ENCODE measurements at places on chromosomes 6 and 20.
A peak's percentile ranks its signal among the peaks of the same experiment; 100 is the strongest.

- no peak for DNase-seq
Observed at GRCh38 chr6:43800746-43801494, 30.9 kb downstream of the VEGFA start.

DNA sequence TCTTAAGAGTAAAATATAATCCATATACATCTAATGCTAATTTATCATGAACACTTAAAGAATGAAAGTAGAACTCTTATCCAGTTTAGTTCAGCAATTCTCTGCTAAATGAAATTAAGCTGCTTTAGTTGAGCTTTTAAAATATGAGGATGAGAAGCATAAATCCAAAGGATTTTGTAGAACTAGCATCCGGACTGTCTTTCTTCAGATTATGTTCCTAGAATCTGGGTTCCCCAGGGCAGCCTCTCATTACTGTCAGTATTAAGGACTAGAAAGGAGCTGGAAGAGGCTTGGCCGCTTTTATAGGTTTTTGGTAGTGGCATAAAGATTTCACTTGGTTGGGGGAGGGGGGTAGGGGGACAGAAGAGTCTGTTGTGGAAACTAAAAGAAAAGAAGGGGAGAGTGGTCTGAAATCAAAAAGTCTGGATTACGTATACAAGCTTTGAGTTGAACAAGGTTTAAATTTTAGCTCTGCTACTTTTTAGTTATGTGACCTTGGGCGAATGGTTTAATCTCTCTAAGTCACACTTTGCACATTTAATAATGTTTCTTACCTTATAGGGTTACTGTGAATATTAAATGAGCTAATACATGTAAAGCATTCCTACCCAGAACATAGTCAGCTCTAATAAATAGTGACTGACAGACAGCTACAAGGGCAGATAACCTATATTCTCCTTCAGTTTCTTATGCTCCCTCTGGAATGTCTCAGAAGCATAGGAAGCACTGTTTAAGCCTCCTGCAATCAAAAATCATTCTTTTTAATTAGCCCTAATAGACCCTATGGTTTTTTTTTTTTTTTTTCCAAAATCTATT lies 3.7 kb downstream of the SGK1 start:
- DNase-seq: no peak

- peak; percentile 9 for DNase-seq
Observed at GRCh38 chr6:85537055-85537494, 56.6 kb downstream of the SNX14 start.

DNA sequence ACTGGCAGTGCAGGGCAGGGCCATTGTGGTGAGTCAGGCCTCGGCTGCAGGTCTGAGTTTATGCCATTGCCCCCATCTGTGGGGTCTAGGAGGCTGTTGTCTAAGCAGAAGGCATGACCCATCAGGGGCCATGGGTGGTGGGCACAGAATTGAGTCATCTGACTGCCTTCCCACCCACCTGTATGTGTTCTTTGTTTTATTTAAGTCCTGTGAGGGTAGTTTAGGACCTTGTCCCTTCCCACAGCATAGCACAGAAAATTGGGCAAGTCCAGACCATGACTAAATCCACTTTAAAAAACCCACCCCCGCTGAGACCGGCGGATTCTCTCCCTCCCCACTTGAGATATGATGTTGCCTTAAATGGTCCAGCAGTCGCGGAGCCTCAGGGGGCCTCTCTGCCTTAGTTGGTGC lies 40.3 kb downstream of the ERMARD start:
- DNase-seq: no peak

GRCh38 chr6:134436950-134437349 lies 119.0 kb upstream of the SGK1 start:
- DNase-seq: peak; percentile 21

DNA sequence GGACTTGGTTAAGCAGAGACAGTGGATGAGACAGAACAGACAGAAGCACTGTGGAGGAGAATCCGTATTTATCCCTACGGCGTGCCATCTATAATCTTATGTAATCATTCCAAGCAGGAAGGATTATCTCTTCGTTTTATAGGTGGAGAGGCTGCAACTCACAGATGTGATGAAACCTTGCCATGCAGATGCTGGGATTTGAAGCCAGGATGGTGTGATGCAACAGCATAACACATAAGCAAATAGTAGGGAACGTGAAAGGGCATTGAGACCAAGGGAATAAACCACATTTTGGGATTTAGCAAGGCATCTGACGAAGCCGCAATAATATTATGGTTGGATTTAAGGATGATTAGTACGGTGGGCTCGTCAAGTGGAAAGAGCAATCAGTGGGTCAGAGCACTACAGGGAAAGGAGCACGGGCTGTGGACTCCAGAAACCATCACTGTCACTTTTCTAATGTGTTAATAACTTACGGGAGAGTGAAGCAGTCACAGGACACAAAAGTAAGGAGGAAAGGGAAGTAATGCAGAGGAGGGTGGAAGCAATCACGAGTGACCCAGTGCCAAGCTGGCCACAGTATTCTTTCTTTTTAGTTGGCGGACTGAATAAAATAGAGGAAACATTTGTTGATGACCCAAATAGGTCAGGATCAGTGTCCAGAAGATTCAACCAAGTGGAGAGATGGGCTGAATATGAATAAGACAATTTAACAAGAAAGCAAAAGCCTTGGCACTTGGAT lies 119.6 kb upstream of the EDN1 start:
- DNase-seq: no peak

DNA sequence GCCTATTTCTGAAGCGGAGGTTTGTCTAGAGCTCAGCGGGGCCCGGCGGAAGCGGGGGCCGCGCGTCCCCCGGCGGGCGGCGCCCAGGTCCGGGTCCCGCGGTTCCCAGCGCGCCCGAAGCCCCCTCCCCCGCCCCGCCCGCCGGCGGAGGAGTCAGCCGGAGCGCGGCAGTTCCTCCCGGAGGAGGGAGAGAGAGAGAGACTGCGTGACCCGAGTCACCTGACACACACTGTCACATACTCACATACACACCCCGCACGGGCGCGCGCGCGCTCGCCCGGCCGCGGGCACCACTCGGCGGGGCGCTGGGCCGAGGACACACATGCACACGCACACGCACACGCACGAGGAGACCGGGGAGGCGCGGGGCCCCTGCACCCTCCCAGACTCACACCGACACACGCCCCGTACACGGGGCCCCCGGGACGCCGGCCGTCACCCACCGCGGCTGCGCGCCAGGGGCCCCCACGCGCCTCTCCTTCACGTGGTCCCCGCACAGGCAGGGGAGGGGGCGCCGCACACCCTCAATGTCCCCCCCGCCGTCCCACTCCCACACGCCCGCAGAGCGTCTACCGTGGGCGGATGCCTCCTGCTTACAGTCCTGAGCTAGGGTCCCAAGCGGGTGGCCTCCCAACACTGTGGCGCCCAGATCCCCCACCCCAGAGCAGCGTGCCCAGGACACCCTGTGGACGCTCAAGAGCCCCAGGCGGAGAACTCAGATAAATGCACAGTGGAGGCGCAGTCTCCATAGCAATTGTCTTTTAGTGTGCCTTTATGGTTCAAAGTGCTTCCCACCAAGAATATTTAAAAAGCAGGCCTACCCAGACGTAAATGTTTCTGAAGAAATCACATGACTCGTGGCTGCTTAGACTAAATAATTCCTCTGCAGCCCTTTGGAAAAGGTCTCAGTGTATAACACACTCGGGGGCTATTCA lies at the start of gene RRAGD:
RRAGD (minus strand) TSS at position 203 of the 935 bp plus-strand sequence. CDS start 280 bp downstream, outside the sequence.
- peak; percentile 40 for DNase-seq

DNA sequence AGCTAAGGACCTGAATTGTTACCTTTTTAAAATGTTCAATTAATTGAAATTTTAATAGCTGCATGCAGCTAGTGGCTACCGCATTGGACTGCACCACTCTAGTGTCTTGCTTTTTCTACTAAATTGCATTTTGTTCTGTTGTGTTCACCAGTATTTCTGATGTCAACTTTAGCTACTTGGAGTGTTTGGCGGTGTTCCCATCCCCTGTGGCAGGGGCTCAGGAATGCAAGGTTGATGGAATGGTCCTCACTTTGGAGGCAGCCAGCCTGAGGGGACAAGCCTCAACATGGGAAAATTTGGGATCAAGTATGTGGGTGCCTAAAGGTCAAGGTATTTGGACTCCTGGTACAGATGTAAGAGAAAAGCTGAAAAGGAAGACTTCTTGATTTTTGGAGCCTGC lies 230.1 kb upstream of the PRND start:
- DNase-seq: no peak

GRCh38 chr20:56378386-56378785 lies 13.6 kb downstream of the AURKA start:
- no peak for DNase-seq
